ENCODE measurements at places on chromosomes 1 and 21.

DNA sequence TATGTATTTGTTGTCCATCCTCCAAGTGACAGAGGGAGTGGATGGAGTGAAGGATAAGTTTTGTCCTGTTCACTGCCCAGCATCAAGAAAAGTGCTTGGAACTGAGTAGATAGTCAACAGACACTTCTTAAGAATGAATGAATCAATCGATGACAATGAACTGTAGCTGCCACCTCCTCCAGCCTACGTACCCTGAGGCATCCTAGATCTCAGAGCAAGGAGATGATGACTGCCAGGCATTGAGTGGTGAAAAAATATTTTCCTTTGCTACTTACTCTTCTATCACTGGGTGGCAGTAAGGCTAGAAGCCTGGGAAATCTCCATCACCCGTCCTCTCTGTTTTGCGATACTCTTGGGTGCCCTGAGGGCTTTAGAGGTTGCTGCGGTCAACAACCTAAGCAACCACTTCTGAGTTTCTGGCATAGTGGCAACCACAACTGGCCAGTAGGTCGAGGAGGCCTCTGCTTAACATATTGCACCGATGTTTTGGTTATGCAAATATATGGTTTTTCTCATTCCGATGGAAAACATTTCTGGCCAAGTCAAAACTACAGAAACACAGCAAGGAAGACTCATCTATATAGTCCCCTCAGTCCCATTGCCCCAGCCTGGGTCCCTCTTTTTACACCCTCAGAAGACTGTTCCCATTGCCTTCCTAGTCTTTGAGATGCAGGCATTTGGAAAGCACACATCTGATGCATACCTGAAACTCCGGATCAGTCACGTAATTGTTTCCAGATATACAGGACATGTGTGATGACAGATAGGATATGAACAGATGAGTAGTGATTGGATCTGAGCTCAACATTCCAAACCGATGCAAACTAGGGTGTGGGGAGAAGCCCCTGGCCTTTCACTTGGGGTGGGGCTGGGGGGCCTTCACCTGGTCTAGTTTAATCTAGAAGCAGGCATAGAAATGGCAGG, 136.8 kb downstream of the RUNX1 start:
- no peak for DNase-seq

DNA sequence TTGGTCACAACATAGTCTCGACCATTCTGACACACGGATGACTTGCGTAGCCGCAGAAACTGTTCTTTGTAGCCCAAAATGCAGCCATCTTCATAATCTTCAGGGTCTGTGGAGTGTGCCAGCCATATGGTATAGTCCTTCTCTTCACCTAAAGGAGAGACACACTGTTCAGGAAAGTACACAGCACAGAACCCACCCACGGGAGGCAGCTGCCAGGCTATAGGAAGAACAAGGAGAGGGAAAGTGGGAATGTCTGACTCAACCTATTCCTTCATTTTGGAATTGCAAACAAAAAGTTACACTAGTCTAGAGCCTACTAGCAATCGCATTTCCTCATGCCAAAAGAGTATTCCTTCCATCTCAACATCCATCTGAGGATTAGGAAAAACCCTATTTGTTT, 16.2 kb upstream of the MYBPHL start:
- no peak for DNase-seq

GRCh38 chr21:38272215-38272614, 15.4 kb downstream of the KCNJ15 start:
- DNase-seq, result no peak

- no peak for DNase-seq
These were observed 427 bp downstream of the WNT3A start for GRCh38 chr1:228007049-228007800.

DNA sequence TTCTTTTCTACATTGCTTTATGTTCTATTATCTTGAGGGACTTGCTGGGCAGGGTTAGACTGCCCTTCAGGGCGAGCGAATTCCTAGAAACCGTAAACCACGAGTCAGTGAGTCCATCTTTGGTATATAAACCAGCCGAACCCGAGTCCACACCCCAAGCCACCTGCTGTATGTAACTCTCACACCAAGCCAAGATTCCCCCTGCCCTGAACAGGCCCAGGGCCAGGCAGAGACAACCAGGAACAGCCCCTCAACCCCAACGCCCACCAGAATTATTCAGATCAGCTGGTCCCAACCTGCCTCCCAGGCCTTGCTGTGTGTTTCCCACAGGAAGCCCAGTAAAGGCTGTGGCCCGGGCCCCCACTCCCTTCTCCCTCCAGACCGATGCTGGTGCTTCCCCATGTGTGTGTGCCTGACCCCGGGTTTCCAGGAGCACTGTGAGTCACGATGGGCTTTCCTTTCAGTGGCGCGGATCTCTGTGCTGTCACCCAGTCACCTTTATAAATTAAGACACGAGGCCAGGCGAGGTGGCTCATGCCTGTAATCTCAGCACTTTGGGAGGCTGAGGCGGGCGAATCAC, 17.1 kb downstream of the KIF17 start:
- DNase-seq, result no peak

- DNase-seq, result no peak
These were observed 7.0 kb downstream of the LELP1 start for GRCh38 chr1:153210206-153210605.

DNA sequence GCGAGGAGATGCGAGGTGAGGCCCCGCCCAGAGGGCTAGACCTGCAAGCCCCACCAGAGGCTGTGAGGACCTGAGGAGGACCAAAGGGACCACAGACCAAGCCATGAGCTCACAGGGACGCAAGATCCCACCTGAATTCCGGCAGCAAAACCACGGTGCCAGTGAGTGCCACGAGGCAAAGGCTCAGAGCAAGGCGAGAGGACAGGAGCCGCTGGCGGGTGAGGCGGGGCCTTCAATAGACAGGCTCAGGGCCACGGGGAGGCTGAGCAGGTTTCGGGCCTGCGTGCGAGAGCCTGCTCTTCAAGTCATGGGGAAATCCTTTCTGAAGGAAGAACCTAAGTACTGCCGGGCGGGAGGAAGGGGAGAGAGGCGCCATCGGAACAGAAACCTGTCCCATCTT, 7.1 kb upstream of the TMEM240 start:
- no peak for DNase-seq

DNA sequence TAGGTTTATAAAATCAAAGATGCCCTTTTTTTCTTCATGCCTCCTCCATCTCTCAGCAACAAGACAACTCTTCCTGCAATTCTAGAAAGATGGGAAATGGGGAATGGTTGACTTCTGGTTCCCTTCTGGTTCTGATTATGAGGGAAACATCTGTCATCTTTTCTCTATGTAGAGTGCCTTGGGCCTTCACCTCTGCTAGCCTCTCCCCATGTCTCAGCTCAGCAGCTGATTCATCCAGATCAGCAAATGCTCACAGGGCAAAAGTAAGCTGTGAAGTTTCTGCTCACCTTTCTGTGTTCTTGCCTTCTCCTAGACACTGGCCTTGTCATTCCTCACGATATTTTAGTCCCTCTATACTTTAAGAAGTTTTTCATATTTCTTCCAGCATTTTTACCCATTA, 17.8 kb upstream of the BECN2 start:
- no peak for DNase-seq

DNA sequence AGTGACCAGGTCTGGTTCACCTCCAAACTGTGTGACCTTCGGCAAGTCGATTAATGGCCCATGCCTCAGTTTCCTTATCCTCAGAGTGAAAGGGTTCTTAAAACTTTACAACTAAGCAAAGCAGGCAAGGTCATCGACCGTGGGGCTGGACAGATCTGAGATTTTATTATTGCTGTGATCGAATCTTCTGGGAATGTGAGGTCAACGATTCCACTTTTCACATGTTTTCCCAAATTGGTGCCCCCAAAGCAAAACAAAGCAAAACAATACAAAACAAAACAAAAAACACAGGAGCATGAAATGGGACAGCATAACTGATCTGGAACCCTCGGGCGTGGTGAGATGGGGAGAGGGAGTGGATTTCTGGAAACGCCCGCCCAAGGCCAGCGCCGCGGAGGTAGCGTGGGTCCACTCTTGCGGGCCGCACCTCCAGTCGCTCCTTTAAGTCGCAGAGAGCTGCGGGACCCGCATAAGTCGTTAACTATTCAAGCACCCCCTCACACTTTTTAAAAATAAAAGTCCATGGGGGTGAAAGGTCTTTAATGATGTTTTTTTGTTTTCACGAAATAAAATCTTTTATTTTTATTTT, 4.2 kb upstream of the TBX15 start:
- no peak for DNase-seq

- no peak for DNase-seq
These were observed 10.1 kb downstream of the KRTAP22-2 start for GRCh38 chr21:30580132-30580531.

DNA sequence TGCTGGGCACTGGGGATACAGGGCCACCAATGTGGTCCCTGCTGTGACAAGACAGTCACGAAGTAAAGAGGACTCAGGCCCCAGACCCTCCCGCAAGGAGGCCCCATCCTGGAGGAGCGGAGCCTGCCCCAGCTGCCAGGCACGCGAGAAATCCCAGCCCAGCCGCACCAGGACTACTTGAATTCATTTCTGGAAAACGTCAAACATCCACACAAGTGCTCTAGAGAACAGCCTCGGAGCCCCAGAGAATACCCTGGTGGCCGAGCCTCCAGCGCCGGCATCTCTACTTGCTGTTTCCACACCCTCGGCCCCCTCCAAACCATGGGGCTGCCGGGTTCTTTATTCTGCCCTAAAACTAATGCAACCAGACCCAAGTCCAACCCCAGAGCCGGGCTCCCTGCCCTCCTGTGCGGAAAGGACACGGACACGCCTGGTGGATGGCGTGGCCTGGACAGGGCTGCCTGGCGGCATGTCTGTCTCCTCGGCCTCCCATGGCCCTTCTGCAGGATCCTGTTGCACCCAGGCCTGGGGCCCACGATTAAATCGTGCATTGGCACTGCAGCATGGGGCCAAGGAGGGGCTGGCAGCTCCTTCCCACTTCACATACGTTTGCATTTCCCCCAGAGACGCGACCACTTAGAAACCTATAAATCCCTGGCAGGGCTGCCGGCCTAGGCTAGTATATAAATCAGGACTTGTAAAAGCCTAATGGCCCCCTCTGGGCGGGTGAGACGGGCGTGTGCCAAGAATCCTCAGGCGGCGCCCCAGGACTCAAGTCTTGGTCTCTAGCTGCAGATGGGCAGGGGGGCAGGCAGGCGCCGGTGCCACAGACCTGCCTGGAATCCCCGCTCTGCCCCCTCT, 41.2 kb downstream of the DMRTB1 start:
- no peak for DNase-seq

- no peak for DNase-seq
These were observed 146.0 kb downstream of the PBX1 start for GRCh38 chr1:164704954-164705353.

DNA sequence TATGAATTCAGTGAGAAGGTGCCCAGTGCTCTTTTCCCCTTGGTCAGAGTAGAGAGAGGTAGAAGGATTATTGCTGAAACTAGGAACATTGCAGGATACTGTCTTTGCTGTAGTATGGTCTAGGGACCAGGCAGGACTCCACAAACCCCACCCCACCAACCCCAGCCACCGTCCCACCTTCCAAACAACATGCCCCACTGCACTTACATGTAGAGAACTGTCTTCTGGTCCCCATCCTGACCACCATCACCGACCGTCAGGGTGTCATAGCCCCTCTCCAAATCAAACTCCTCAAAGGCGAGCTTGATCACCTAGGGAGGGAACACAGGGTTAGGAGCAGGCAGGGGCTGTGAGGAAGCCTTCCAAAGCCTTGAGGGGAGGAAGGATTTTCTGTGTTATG, 71.7 kb upstream of the HMGB4 start:
- DNase-seq, result no peak

GRCh38 chr1:184745929-184746638, 8.6 kb downstream of the EDEM3 start:
- no peak for DNase-seq

GRCh38 chr1:159214149-159214760, 9.6 kb downstream of the ACKR1 start:
- DNase-seq, result no peak

- DNase-seq, result no peak
These were observed 77.1 kb downstream of the CLSTN1 start for GRCh38 chr1:9746651-9747050.

GRCh38 chr21:46661211-46661625, 25.7 kb downstream of the PRMT2 start:
- no peak for DNase-seq

DNA sequence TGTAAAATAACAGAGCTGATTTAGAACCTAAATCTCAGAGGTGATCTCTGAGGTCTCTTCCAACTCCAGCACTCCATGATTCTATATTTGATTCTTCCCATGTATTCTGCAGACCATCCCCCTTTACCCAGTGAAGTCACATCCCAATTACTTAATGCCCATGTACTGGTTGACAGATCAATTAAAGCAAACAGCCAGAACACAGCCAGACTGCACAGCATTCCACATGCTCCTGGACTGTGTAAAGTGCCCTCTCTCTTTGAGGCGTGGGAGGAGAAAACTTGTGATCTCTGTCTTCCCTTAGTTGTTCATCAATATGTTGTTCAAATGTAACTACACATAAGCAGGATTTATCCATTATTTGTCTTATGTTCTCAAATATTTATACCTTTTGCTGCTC, 18.1 kb downstream of the NOS1AP start:
- DNase-seq, result no peak

GRCh38 chr21:38712664-38713063, 93.1 kb upstream of the ETS2 start:
- no peak for DNase-seq

GRCh38 chr1:172641492-172641891, 17.4 kb upstream of the FASLG start:
- no peak for DNase-seq

- no peak for DNase-seq
These were observed 12.0 kb downstream of the F11R start for GRCh38 chr1:161008869-161009510.

GRCh38 chr1:21853131-21853427, 41.0 kb downstream of the LDLRAD2 start:
- no peak for DNase-seq

- peak; percentile 68 for DNase-seq
These were observed 137.5 kb downstream of the NOS1AP start for GRCh38 chr1:162206749-162207635.

DNA sequence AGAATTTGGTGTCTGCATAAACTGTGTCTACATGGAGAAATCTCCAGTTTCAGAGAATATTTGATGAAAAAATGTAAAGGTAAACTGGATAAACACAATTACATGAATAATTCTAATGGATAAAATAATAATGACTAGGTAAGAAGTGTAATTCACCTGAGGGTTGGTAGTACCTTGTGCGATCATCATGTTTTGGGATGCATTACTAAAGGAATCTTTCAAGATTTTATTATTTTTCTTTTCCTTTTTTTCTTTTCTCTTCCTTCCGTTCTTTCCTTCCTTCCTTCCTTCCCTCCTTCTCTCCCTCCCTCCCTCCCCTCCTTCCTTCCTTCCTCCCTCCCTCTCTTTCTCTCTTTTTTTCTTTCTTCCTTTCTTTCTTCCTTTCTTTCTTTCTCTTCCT, 818.7 kb downstream of the LTN1 start:
- no peak for DNase-seq

- DNase-seq, result no peak
These were observed 15.7 kb upstream of the PKP1 start for GRCh38 chr1:201267481-201268229.

- DNase-seq, result no peak
These were observed 14.6 kb upstream of the AGTRAP start for GRCh38 chr1:11721311-11721710.
